Esophagus squamous epithelium (tissue), 5 donors: ENCODE measurements at places on chromosomes 16 and 17.

DNA sequence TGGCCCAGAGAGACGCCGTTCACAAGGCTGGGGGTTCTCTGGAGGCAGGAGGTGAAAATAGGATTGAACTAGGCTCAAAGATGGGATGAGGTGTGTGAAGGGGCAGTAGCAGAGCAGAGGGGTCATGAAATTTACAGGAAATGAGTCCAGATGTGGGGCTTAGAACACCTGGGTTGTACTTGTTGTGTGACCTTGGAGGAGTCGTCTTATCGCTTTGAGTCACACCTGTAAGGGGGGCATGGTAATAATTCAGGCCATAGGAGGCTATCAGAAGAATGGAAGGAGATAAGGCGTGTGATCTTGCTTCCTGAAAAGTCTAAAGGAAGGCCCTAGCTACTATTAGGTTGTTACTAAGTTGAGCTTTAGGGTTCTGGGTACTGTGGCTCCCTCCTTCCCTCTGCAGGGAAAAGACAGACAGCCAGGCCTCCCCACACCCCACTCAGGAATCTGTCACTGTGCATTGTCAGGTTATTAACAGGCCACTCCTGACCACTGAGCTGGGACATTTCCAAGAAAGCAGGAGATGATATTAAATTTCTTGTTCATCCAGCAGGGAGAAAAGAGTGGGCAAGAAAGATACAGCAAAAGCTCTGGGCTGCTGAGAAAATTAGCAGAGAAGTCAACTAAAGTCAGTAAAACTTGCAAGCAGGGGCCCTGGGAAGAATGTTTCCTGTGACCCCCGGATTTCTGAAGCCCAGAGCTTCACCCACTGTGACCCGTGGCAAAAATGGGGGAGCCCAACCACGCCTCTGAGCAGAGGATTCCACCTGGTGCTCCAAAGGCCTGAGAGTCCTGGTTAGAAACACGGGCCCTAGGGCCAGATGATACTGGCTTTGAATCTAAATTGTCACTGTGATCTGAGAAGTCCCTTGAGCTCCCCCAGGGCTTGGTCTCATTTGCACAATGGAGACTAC is 6.0 kb upstream of the CDC42EP4 start:
- no peak for DNase-seq

- no peak for DNase-seq
Observed at GRCh38 chr17:49638818-49639217, 39.1 kb downstream of the SPOP start.

DNA sequence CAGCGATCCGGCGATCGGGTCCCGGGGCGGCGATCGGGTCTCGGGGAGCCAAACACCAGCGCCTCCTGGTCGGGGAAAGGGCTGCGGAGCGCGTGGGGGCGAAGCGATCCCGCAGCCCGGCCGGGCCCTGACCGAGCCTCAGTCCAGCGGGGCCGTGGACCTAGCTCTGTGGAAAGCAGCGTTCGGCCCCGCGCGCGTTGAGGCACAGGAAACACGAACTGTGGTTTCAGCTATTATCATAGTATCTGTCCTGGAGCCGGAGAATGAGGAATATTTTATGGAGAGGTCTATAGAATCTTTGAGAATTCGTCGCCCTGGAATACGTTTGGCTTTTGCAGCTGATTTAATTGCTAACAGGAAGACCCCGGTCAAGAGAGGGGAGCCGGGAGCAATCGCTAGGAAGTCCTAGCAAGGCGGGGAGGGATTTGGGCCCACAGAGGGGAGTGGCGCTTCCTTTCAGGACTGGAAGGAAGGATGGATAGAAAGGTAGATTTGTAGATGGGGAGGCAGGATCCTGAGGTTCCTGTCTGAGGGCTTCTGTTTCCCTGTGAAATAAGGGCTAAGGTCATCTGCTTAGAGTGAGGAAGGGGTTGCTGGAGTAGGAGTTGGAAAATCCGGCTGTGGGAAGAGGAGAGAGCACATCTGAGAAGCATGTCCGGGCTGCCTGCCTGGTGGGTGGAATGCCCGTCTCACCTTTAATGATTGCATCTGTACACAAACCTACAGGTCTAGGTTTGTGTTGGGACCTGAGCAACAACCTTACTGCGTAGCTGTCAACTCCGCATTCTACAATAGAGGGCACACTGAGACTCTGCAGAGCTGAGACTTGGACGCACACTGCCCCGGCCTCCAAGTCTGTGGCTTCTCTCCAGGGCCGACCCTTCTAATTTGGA is 770 bp downstream of the CCNF start:
- DNase-seq = no peak

DNA sequence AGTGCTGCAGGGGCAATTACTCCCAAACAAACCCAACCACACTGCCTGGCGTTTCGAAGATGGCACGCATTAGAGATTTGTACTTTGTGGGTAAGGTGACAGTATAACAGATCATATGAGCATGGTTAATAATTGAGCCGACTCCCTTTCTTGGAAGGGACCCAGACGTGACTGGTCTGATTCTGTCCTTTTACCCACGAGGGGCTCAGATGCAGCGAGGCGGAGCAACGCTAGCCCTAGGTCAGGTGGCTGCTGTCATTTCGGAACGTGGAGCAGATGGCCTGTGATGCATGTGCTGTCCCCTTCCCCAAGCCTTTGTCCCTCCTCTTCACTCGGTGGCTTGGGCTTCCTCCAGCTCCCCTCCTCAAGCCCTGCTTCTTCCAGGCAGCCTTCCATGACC is 84.2 kb downstream of the SNX29 start:
- no peak for DNase-seq

DNA sequence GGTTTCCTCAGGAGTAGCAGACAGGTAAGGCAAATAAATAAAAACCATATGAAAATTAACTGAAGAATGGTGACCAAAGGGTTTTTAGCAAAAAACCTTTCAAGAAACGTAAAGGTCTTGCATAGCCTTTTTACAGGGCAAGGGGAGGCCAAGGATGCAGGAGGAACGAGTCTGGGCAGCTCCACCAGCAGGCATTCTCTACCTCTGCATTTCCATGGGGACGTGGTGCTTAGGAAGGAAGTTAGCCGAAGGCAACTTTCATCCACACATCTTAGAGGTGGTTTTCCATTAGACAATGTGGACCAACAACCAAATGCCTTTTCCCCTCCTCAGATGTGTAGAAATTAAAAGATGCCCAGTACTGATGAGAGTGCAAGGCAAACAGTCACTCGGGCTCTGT is 20.7 kb downstream of the TOM1L2 start:
- DNase-seq = no peak

GRCh38 chr17:27493088-27493487 is 36.8 kb downstream of the KSR1 start:
- no peak for DNase-seq

- DNase-seq = no peak
Observed at GRCh38 chr17:42678951-42679491, 2.2 kb upstream of the PLEKHH3 start.

- DNase-seq = no peak
Observed at GRCh38 chr17:1928976-1929375, 96.2 kb downstream of the RTN4RL1 start.

- no peak for DNase-seq
Observed at GRCh38 chr16:51327001-51327400, 175.9 kb upstream of the SALL1 start.

DNA sequence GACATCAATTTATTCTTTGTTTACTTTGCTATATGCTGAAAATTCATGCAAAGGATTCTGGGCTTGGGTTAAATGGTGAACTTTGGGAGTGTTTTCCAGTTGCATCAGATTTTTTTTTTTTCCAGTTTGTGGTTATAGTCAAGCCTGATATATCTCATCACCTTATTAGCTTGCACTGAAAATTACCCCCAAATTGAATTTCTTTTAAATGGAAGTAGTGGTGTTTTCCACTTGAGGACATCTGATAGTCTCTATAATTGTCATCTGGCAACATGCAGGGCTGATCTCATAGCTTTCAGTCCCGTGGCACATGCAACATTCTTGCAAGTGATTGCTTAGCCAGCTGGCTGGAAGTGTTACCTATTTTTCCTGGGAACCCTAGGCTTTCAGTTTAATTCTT is 4.7 kb upstream of the KRTAP3-1 start:
- no peak for DNase-seq

DNA sequence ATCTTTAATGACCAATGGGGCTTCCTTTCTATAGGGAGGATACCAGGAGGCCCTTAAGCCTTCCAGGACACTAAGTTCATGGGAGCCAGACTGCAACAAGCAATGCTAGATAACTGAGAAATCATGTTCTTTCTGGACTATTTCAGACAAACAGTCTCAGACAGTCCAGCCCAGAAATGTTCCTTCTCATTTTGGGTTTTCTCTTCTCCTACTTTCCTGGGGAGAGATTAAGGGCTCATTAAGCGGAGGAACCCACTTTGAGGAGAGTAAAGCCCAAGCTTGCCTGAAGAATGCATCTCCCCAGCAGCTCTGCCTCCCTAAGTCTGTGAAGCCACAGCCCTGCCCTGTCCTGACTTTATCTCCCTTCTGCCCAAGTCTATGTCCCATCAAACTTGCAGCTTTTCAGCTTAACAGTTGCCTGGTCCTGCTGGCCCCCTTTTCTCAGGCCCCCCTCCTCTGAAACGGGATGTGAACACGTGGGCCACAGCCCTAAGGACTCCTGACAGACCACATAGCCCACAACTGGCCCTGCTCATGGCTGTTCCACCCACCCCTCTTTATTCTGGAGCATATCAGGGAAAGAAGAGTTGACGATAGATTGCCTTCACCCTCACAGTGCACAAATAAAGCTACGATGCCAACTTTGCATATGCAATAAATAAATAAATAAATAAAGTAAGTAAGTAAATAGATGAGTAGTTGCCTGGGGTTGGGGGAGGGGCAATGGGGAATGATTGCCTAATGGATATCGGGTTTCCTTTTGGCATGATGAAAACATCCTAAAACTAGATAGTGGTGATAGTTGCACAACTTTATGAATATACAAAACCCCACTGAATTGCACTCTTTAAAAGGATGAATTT is 111.0 kb downstream of the N4BP1 start:
- DNase-seq = no peak

- DNase-seq = no peak
Observed at GRCh38 chr16:54176376-54176901, 110.1 kb downstream of the IRX3 start.

DNA sequence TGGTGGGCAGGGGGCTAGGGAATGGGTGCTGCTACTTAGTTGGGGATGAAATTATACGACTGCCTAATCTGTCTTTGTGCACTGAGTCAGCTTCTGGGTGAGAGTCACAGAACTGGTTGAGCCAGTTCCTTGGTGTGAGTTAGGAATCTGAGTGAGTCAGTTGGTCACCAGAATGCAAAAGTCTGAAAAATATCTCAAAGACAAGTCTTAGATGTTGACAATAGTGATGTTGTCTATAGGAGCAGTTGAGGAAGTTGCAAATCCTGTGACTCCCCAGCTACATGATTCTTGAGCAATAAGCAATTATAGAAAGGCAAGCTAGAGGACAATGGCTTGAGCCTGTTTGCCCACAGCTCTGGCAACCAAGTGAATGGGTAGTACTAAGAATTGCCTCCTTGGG is 399.2 kb downstream of the CNTNAP4 start:
- DNase-seq = no peak

GRCh38 chr16:4944333-4945281 is 7.7 kb upstream of the PPL start:
- no peak for DNase-seq

- no peak for DNase-seq
Observed at GRCh38 chr16:64397042-64397441, 724.8 kb downstream of the CDH11 start.

- DNase-seq = no peak
Observed at GRCh38 chr16:77736879-77737278, 14.6 kb downstream of the NUDT7 start.

- DNase-seq = no peak
Observed at GRCh38 chr17:39667262-39667944, 850 bp upstream of the PNMT start.

DNA sequence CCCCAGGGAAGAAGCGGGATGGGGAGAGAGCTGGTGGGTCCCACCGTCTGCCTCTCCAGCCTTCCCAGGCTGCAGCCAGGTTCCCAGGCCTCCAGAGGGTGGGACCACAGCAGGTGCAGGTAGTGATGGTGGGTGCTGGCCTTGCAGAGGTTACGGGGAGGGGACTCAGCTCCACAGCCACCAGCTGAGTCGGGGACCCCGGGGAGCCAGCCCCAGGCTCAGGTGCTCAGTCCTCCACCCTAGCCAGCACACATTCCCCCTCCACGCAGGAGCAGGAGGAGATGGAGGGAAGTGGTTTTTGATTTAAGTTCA is 5.0 kb downstream of the TP53I13 start:
- no peak for DNase-seq

- DNase-seq = no peak
Observed at GRCh38 chr16:20744922-20745440, 3.4 kb upstream of the THUMPD1 start.

DNA sequence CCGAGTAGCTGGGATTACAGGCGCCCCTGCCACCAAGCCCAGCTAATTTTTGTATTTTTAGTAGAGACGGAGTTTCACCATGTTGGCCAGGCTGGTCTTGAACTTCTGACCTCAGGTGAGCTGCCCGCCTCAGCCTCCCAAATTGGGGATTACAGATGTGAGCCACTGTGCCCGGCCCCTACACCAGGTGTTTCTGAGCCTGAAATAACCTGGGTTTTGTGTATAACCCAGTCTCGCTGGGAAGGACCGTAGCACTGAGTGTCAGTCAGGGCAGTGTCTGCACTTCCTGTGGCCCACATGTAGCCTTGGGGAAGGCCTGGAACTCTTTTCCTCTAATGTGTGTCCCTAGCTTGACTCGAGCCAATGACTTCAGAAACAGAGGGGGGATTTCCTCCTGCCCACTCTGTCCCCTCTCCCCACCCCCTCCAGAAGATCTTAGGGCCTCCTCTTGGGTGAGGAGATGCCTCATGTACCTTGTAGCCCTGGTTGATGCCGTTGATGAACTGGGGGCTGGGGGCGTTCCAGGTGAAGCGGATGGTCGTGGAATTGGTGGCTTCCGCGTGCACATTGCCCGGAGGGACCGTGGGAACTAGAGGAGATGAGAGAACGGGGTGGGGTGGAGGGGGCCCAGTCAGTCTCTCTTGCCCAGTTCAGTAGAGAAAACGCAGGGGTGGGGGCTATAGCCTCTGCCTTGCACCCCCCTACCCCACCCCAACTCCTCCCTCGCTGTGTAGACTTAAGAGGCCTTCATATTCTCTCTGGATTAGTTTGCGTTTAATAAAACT is 102.6 kb upstream of the CDC42EP4 start:
- DNase-seq = no peak

DNA sequence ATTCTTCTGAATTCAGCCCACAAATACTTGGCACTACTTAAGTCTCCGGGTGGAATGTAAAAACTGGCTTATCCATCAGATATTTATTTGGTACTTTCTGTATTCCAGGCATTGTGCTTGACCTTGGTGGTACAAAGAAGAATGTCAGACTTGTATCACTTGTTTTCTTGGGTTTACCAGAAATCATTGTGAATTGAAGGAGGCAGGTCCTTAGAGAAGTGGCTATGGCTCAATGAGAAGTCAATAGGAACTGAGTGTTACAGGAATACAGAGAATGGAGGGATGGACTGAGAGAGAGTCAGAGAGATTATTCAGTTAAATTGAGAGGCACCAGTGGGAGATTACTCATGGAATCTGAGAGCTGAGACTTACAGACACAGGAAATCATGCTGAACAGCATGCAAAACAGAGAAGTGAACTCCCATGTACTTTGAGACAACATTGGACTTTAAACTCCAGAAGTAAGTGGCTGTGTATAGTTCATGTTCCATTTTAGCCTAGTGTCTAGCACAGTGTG is 704.1 kb downstream of the CDH11 start:
- no peak for DNase-seq

GRCh38 chr16:11781773-11782172 is 15.3 kb downstream of the ZC3H7A start:
- DNase-seq = no peak
